ENCODE measurements at places on chromosomes 1 and 21.
A peak's percentile ranks its signal among the peaks of the same experiment; 100 is the strongest.

DNA sequence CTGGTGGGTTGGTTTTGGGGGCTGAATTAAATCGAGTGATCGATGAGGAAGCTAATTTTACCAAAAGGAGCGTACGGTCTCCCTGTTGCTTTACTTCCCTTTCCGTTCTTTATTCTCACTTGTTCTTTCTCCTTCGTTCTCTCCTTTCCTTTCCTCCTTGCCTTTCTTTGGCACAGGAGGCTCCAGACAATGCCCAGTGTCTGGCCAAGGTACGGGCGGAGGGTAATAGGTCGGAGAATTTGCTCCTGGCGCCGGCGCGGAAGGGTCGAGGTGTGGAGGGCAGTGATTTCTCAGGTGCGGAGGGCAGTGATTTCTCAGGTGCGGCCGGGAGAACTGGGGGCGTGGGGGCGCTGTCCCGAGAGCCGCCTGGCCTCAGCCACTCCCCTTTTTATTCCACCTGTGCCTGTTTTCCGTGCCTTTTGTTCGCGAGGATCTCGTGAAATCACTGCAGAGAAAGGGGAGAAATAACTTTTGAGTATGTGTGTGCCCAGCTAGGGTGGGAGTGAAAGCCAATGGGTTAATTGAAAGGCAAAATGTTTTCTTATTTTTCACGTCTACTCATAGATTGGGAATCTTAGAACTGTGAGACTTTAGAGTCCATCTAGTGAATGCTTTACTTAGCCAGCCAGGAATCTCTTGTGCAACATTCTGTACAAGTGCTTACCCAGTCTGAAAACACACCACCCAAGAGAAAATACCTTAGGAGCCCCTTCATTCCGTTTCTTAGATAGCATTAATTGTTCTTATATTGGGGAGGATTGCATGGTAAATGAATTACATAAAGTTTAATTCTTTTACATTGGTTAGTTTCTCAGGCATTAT lies 1.3 kb downstream of the FNBP1L start:
- peak; percentile 78 for DNase-seq

DNA sequence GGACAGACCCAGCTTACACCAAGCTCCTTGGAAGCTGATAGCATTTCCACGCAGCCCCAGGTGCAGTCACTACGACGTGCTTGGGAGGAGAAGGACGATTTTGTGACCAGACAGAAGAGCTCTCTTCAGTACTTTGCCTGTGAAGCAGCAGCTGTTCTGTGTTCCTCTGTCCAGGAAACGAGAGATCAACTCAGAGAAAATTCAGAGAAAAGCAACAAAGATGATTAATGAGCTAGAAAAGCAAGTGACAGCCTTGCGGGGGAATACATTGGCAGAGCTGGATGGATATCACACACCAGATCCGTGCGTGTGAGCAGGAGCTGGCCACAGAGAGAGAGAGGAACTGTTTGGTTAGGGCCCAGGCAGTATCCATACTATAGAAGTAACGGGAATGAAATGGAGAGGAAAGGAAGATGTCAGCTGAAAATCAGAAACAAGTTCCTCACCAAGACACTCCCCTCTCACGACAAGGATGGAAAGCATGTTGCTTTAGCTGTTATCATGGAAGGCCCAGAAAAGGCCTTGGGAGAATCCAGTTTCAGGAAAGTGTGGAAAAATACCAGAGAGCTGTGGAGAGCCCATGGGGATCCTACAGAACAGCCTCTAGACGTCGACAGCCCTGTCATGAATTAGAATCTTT lies 106.2 kb downstream of the TOMM20 start:
- DNase-seq, result no peak

DNA sequence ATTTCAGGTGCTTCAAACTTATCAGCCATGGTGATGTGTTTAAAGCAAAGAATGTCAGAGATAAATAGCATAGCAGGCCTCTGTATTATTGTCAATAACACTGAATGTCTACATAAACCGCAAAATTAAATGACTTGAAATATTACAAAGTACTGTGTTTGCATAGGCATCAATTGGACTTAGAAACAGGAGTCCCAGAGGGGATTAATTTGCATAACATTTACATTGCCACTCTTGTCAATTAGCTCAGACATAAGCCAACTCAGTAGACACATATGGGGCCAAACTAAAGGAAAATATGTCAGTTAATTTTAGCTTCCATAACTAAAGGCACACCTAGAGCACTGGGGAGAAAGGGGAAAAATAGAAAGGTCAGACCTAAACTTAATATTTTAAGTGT lies 814.5 kb upstream of the NEGR1 start:
- DNase-seq, result no peak

DNA sequence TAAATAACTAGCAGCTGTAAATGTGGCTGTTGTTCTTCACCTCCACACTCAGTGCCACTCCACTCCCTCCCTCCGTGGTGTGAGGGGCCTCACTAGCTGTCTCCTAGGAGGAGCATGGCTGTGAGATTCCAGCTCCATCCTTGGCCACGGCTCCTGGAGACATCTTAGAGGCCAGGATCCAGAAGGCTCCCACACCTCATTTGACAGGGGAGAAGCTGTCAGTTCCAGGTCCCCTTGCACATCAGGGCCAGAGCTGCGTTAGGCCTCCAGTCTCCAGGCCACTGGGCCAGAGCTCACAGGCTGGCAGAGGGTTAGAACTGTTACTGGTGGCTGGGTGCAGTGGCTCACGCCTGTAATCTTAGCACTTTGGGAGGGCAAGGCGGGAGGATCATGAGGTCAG lies 15.0 kb downstream of the PCSK9 start:
- no peak for DNase-seq

GRCh38 chr1:198373376-198373775 lies 167.1 kb downstream of the ATP6V1G3 start:
- DNase-seq, result no peak

- DNase-seq, result peak; percentile 84
Observed at GRCh38 chr1:228664399-228664914, 70.8 kb upstream of the RHOU start.

GRCh38 chr1:115828101-115829022 lies 12.6 kb downstream of the NHLH2 start:
- no peak for DNase-seq

DNA sequence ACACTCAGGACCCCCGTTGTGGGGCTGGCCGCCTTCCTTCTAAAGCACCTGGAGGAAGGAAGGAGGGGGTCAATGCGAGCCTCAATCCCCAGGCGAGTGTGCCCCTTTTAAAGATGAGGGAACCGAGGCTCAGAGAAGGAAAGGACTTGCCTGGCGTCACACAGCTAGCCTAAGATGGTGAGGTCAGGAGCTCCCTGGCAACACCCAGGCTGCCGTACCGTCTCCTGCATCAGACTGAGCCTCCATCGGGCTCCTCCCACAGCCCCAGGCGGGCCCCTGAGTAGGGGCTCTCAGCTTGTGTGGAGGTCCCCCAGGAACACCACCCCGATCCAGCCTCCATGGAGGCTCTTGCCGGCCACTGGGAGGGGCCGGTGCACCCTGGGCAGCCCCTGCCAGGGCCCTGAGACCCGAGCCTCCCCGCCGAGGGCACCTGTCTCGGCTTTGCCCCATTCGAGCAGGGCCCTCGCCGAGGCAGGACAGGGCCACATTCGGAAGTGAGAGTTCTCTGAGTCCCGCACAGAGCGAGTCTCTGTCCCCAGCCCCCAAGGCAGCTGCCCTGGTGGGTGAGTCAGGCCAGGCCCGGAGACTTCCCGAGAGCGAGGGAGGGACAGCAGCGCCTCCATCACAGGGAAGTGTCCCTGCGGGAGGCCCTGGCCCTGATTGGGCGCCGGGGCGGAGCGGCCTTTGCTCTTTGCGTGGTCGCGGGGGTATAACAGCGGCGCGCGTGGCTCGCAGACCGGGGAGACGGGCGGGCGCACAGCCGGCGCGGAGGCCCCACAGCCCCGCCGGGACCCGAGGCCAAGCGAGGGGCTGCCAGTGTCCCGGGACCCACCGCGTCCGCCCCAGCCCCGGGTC lies at the start of gene AIRE:
Gene AIRE, plus strand, starts transcription at position 739 of the 855 bp plus-strand sequence. CDS start 131 bp downstream, outside the sequence.
- DNase-seq, result no peak

GRCh38 chr21:41510500-41510899 lies 2.5 kb upstream of the TMPRSS2 start:
- no peak for DNase-seq

GRCh38 chr1:35439626-35440025 lies 117.6 kb downstream of the KIAA0319L start:
- no peak for DNase-seq

GRCh38 chr1:161159087-161159912 lies at the start of gene USP21:
Gene USP21, plus strand, starts transcription at chr1:161159500. Its CDS starts 1,141 bp downstream, at chr1:161160641.
- DNase-seq, result peak; percentile 78

- DNase-seq, result no peak
Observed at GRCh38 chr1:237018896-237019295, 14.7 kb upstream of the MT1HL1 start.

DNA sequence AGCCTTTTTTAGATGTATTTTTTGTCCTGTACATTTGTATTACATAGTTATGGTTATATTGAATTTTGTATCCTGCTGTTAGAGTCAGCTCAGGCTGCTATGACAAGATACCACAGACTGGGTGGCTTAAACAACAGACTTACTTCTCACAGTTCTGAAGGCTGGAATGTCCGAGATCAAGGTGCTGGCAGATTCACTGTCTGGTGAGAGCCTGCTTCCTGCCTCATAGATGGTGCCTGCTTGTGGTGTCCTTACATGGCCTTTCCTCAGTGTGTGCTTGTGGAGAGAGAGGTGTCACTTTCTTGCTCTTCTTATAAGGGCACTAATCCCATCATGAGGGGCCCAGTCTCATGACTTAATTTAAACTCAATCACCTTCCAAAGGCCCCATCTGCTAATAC lies 23.1 kb upstream of the MYSM1 start:
- no peak for DNase-seq

DNA sequence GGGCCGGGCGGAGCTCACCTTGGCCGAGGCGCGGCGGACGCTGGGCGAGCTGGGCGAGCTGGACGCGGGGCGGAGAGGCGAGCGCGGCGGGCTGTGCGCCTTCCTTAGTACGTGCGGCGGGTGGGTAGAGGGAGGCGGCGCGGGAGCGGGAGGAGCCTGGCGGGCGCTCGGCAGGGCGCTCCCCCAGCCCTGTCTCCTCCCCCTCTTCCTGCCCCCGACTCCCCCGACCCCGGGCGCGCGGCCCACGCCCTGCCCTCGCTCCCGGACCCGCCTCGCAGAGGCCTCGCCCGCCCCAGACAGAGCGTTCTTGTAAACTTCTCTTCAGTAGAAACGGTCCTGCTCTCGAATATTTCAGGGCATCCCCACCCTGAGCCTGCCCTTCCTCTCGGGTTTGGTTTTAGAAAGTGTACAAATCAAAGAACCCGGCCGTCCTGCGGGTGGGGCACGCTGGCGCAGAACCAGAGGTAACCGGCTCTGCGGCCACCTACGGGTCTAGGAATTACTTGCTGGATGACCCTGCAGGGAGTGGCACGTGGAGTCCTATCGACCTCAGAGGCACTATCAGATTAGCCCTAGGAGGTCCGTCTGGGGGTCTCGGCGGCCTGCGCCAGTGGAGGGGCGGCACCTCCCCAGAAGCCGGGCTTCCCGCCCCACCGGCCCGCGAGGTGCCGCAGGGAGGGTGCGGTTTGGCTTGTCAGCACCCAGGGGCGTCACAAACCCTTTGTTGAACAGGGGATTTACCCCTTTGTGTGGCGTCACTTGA lies at the start of gene S100A10:
Gene S100A10, minus strand, starts transcription at position 126 of the 763 bp plus-strand sequence. CDS start 7,629 bp downstream, outside the sequence.
- no peak for DNase-seq

DNA sequence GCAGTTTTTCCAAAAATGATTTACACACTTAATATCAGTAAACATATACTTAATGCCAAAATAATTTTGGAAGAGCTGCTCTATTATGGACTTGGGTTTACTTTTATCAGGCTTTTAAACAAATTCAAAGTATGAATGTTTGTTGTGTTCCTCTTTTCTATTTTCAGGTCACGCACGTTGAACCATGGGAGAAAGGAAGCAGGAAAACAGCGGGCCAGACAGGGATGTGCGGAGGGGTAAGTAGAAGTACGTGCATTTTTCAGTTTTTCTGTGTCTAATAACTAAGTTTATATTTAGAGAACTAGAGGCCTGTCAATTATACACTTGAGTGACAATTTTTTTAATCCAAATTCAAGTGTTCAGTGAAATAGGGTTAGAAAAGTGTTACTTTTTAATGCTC lies 3.4 kb downstream of the PRPF38B start:
- no peak for DNase-seq

GRCh38 chr1:151520359-151520758 lies 9.2 kb downstream of the CGN start:
- DNase-seq, result no peak

GRCh38 chr21:33945652-33946270 lies 30.2 kb upstream of the ATP5PO start:
- no peak for DNase-seq

GRCh38 chr1:109386054-109386717 lies 11.5 kb downstream of the SORT1 start:
- DNase-seq, result no peak

- no peak for DNase-seq
Observed at GRCh38 chr1:9723068-9723805, 71.7 kb downstream of the PIK3CD start.

GRCh38 chr1:207495801-207496792 lies at the start of gene CR1:
Gene CR1, plus strand, starts transcription at chr1:207496157. Its CDS starts 111 bp downstream, at chr1:207496268.
- no peak for DNase-seq

- DNase-seq, result peak; percentile 81
Observed at GRCh38 chr1:244833734-244834542, 1.5 kb upstream of the COX20 start.

DNA sequence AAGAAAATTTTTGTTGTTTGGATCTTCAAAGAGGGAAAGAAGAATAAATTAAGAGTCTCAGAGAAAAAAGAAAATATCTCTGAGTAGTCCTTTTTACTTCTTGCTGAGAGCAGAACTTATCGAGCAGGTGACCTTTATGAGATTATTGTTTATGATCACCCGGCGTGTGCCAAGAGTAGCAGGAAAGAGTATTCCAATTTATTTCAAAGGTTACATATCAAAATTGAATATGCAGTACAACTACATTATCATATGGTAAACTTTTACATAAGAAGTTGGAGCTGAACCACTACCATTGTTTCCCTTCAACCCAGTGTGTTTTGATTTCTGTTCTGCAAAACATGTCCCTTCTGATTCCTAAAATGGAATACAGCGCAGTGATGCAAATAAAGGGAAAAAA lies 204.3 kb upstream of the SNX7 start:
- DNase-seq, result no peak

- DNase-seq, result no peak
Observed at GRCh38 chr1:114490274-114490693, 20.7 kb downstream of the TRIM33 start.

DNA sequence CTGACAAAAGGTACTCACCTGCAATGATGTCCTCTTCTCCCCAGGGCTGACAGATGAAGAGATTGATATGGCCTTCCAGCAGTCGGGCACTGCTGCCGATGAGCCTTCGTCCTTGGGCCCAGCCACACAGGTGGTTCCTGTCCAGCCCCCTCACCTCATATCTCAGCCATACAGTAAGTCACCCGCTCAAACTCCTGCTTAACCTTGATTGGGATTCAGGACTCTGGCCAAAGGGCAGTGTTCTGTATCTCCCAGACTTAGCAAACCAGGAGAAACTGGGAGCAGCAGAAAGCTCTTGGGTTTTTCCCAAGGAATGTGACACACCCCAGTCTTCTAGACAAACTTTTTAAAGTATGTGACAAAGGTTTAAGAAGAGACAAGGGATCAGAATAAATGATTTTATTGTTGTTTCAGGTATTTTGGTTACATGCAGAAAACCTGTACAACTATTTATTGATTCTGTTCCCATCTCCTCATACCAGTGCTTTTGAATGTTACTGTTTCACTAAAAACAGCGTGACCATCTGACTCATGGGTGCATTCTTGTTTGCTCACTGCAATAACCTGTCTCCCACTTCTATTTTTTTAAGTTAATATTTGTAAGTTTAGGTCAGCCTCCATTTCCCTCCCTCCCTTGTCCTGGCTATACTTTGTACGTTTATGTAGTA lies 124.6 kb downstream of the PEX14 start:
- no peak for DNase-seq
